Stimulated activated CD8-positive, alpha-beta memory T cell treated with anti-CD3 and anti-CD28 coated beads, Interleukin-15, amount 100 ng/mL, for 24 hours (primary cell): ENCODE measurements at places on chromosomes 2 and 18.

DNA sequence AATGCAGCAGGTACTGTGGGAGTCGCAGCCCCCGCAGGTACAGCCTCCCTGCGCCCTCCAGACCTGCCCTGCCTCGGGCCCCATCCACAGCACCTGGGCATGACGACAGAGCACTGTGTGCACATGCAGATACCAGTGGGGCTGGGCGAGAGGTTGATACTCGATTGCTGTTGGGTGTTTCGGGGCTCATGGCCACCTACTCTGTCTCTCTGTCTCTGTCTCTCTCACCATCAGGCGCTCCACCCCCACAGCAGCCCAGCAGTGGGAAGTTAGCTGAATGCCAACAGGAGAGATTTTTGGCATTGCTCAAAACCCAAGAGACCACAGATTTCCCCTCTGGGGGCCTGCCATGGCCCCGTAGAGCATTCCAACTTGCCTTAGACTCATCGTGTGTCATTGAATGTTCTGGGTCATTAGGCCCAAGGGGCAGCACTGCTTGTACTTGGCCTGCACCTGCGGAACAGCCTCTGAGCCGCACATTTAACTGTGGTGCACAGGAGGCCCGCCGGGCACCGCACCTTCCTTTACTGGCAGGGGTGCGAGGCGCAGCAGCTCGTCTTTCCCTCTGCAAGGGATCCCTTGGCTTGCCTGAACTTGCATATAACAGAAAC lies 18.8 kb downstream of the KCNIP3 start:
- no peak for DNase-seq

DNA sequence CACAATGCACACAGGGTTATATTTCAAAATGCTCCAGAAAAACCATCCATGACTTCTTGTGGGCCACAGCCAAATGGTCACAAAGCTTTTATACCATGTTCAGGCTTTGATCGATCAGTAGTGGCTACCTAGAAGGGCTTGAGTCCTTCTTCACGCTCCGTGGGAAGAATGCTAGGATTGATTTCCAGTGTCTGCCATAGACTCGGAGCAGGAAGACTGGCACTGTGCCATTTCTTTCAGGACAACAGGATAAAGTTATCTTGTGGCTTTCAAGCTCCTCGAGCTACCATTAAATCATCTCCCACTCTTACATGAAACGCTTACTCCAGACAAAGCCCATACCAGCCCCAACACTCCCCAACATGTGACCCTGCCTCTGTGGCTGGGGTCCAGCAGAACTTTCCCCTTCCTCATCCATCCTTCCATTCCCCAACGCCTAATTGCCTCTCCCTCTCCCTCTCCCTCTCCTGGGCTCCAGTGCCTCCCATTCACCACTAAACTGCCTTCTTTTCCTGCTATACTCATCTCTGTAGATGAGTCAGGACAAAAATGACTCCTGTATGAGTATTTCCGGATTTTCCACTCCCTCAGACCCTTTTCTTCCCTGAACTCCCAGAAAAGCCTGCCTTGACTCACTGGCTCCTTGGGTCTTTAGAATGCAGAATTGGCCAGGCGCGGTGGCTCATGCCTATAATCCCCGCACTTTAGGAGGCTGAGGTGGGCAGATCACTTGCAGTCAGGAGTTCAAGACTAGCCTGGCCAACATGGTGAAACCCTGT lies 40.9 kb downstream of the ADD2 start:
- DNase-seq, result no peak

DNA sequence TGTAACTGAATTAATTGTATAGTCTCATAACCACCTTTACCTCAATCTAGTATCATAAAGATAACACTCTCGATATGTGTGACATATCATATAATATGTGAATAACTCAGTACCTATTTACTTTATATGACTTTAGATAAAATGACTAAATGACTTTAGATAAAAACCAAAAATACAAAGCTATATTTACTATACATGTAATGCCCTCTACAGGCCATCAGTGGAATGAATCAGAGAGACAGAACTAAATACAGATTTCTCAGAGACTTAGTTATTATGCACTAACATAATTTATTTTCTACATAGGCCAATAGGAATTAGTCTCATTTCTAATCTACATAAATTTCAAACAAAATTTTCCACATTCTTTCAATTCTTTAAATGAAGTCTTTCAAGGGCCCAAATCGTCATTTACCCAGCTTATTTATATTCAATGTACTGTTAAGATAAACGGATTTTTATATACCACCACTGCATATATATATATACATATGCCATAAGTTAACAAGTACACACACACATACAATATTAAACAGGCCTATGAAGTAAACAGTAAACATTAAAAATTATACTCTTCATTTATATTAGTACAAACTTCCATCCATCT lies 219.9 kb downstream of the EXOC6B start:
- no peak for DNase-seq

DNA sequence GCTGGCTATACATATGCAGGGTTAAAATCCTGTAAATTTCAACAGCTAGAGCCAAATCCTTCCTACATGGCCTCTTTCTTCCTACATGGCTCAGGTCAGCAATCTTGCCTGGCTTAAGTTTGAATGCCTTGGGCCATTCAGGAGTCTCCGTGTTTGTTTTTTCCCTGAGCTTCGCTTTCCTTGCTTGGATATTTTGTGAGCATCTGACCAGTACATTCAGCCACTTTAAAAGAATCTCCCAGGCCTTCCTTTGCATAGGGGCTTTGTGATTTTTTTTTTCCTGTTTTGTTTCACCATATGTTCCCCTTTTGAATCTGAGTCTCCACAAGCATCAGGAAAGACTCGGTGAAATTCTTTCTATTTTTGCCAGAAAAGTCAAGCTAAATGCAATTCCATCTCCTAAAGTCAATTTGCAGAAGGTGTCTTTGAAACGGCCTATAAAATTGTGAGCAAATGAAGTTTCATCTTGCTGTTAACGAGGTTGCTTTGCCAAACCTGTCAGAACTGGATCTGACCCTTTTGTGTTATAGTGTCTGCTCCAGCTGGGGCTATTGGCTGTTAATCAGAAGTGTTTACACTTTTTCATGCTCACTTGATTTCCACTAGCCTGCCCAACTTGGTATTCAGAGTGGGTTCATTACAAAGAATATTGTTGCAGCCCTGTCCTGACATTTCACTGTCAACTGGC lies 256.9 kb downstream of the DCC start:
- DNase-seq, result no peak

DNA sequence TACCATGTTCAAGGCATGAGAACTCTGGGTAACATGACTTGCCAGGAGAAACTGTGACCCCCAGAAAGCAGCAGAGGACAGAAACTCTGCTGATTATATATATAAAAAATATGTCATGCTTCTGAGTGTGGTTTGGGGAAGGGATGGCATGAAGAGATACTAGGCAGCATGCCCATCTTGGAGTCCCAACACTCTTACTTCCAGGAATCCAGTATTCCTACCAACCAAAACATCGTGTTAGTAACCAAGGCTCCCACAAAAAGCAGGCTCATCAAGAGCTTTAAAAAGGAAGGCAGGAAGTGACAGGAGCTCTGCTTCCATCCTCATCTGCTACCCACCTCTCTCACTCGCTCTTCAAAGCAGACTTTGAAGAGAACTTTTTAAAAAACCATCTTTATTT lies 31.6 kb upstream of the TWIST2 start:
- no peak for DNase-seq

DNA sequence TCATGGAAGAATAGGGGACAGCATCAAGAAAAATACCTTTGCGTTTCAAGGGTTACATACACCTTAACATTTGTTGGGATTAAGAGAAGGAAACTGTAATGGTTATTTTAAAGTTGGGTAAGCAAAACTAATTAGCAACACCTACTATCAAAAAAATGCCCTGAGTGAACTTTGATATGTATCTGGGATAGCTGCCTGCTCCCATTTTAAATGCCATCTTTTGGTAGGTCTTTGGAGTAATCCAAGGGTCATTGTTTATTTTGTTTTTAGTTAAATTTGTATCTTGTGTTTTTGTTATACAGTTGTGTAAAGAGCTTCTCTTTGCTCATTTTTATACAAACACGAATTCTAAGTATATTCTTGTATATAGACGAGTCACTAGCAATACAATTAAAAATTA lies 9.9 kb downstream of the PTPN4 start:
- DNase-seq, result no peak

DNA sequence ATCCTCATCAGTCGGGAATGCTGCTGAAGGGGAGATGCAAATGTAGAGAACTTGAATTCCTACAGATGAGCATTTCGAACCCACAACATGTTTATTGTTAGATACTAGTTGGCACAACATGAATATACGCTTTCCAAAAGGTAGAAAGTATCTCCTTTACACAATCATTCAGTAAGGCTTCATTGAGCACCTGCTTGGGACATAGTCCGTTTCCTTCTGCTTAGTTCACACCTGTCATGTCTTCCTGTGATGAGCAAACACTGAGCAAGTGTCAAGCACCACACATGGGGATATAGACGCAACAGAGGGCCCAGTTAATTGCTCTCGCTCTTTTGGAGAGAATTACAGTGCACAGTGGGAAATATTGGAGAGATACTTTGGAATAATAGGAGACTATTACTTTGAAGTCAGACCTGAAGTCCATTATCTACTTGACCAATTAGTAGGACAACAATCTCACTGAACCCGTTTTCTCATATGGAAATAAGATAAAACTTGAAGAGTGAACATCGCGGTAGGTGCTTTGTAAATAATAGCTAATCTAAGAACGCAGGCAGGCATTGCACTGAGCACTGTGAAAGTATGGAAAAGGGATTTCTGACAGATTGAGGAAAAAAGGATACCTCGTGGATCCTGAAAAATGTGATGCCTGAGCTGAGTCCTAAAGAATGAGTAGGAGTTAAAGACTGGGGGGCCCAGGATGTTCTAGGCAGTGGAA lies 1.2 kb downstream of the CPSF3 start:
- no peak for DNase-seq

DNA sequence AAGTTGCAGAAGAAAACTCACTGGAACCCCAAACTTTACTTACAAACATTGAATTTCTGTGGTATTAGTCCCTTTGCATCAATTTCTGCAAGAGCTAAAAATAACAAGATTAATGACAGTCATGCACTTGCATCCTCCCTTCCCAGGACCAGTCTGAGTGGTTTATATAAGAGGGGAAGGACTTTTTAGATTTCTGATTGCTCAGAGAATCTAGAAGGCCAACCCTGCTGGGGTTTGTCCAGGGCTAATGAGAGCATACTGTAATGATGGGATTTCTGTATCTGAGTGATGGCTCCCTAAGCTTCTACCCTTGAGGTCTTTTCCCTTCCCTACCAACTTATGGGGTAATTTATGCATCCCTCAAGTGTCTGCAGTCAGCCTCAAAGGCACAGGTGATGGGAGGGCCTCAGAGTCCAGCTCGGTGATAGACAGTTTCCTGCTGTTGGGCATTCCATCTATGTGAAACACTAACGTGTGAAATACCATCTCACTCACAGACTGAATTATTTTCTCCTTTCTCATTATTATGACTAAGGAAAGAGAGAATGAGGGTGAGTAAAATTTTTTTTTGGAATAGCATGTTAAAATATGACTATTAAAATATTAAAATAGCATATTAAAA lies 556.3 kb downstream of the RIT2 start:
- DNase-seq, result no peak

DNA sequence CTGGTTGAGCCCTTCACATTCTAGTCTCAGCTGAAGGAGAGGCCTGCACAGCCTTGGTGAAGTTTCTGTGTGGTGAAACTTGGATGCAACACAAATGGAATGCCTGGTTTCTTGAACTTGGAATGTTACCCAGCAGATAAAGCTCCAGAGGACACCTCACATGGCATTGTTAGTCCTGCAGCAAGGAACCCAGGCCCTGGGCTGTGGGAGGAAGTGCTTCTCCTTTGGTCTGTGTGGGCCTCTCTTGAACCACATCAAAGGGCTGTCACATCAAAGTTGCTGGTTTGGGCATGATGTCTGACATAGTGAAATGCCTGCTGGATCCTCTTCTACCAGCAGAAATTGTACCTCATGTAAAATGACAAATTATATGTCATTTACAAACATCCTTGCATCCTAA lies 198.5 kb downstream of the FHOD3 start:
- no peak for DNase-seq

- DNase-seq, result no peak
Observed at GRCh38 chr2:109065391-109065734, 63.6 kb upstream of the SH3RF3 start.

DNA sequence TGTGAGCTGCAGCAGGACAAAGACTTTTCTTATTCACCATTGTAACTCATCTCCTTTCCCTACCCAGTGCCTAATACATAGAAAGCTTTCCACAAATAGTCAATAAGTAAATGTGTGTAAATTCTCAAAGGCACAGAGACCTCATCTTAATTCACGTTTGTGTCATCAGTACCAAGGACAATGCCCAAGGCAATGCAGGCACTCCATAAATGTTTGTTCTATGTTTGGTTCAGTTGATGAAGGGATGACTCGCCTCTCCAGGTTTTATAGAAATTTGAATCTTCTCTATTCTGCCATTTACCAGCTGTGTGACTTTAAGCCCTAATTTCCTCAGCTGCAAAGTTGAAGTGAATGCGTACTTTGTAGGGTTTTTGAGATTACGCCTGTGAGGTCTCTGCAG lies 2.1 kb upstream of the MOGAT1 start:
- no peak for DNase-seq

DNA sequence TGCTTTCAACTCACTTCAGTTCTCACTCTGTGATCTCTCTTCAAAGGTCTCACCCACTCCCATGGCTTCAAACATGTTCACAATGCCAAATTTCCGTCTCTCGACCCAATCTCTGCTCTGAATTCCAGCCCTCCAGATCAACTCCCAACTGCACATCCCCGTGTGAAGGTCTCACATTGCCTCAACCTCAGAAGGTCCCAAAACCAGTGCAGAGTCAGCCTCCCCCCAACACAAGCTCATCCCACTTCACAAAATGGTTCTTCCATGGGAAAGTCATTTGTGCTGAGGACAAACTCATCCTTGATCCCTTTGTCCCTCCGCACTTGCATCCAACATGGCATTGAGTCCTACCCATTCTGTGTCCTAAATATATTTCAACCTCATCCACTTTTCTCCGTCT lies 31.0 kb upstream of the GNAL start:
- no peak for DNase-seq

- no peak for DNase-seq
Observed at GRCh38 chr18:10516078-10516477, 9.7 kb upstream of the NAPG start.

- no peak for DNase-seq
Observed at GRCh38 chr2:205496772-205497171, 185.5 kb upstream of the NRP2 start.

DNA sequence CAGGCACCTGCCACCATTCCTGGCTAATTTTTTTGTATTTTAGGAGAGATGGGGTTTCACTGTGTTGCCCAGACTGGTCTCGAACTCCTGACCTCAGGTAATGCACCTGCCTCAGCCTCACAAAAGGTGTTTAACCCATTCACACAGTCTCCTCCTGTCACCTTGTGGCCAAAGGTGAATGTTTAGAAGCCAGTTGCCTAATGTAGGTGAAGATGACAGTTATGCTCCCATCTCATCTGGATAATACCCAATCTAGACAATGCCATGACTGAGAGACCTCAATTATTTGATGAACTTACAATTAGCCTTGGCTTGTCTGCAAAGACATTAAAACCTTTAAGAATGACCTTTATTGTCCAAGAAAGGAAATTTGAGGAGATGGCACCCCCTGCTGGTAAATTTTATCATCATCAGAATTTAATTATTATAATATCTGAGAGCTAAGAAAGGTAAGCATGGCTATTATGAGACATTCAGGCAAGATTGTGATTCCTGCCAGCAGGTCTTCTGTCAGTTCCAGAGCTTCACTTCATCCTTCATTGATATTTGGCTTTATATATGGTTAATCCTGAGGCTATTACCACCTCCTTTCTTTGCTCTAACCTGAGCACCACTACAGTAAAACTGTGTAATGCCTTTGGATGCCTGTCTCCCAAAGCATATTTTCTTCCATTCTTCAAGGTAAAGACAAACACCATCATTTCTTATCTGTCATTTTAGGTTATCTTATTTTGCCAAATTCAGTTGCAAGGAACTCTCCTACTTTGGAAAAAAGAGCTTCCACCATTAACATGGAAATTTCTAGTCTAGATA lies 117.6 kb downstream of the FAM124B start:
- no peak for DNase-seq
